Pericardium fibroblast (primary cell): ENCODE measurements at places on chromosomes 7 and 10. TPM values are rescaled to one million over a fixed set of nuclear protein-coding genes. Genes with fewer than 3 reads are reported as not detected.

The HOXA4 gene
- total RNA-seq = 1.5 TPM in 1 of 2 replicates, not detected in the other

The SRRM3 gene
- 2.0 and 2.7 TPM in 2 replicates for total RNA-seq

The FAM131B gene
- total RNA-seq = 0.35 and 2.9 TPM in 2 replicates

The SUFU gene
- 8.2 and 9.0 TPM in 2 replicates for total RNA-seq

The UTF1 gene
- total RNA-seq = not detected in 2 replicates

The HOXA10 gene
- 2.3 TPM in 1 of 2 replicates, not detected in the other for total RNA-seq

The ACHE gene
- 0.35 and 1.6 TPM in 2 replicates for total RNA-seq
